ENCODE measurements at places on chromosomes 6 and 20.

DNA sequence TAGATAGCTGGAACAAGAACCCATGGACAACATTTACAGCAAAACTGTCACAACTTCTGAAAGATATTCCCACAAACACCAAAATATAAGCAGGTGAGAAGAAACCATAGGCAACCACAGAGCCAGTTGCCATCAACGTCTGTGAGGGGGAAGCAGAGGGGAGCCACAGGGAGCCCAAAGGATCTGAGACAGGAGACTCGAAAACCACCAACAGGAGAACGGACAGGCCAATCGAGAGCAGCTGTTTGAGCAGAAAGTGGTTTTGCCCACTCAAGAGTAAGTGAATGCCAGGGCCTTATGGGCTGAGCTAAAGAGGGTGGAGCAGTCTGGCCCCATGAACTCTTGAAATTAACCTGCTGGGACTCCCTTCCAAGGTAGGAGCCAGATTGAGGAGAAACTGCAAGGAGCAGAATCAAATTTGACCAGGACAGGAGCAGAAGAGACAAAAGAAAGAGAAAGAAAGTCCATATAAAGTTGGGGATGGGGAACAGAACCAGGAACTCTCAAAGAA, 195.4 kb downstream of the ANKRD60 start:
- no peak for DNase-seq

DNA sequence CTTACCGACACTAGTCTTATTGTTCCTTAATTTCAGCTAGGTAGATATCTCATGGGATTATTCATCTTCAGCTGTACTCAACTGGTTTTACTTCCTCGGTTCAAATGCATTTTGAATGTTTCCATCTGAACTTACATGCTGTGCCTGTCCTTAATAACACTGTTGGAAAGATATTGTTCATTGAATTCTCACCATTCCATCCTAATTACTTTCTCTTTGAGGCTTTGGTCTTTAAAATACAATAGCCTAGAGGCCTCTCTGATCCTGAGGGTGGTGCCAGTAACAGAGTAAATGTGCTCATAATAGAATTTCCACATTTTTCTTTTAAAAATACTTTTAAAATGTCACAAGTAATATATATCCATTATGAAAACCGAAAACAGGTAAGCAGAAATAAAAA, 54.0 kb downstream of the IL20RA start:
- DNase-seq: no peak

DNA sequence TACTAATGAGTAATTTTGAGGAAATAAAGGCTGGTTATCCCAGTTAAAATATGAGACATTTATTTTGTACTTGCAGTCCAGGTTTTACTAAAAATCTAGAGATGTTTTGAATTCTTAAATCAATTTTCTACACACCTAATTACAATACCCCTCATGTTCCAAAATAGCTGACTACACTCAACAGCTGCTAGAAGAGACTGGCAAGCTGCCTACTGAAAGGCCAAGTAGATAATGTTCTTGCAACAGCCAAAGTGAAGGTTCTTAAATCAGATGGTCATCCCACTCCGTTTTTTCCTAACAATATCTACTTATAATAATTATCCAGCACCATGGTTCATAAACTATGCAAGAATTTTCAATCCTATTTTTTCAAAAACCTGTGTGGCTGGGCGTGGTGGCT, 69.0 kb downstream of the DTNBP1 start:
- DNase-seq: no peak

- DNase-seq: no peak
Measured at GRCh38 chr6:56807326-56807988, 147.4 kb upstream of the BEND6 start.

DNA sequence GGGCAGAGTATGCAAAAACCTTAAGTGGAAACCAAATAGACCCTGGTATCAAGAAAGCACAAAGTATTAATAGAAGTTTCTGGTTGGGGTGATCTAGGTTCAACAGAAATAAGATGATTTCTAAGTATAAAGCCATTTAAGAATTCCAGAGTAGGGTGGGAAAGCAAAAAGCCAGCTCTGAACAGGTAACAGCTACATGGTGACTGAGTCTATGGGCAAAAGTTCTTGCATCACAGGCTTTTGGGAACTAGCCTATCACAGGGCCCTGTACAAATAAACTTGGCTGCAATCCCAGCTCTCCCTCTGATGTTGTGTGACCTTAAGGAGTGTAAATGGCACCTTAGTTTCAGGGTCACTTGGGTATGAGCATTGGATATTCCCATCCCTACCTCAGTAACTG, 5.5 kb downstream of the TCF19 start:
- no peak for DNase-seq

DNA sequence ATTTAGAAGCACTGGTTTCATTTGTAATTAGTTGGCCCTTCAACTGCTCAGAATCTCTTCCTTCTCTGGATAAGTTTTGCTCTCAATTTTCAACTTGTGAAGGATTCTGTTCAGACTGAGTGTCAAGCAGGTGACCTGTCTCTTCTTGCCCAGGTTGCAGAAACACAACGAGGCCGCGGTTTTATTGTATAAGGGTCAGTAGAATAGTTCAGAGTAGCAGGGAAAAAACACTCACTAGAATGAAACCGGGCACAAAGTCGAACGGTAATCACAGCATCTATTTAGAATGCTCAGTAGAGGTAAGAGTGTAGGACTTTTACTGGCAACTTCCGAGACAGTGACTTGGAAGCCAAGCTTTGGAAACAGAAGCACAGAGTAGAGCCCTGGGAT, 17.9 kb upstream of the GFOD1 start:
- DNase-seq: no peak

GRCh38 chr20:13331536-13331935, 110.5 kb downstream of the ISM1 start:
- DNase-seq: no peak

DNA sequence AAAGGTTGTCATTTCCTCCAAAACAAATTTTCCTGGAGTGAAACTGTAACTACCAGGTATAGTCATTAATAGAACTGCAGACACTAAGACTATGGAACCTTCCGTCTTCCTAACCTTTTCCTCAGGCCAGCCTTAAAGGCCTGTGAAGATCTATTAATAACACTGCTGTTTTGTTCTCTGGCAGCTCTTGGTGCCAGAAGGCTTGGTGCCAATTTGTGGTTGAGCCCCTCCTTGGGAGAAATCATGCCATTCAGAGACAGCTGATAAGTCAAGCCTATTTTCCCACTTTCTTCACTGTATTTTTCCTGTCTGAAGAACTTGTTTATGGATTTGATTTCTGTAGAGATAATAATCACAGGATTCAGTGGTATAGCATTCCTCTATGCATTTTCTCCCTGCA, 64.8 kb downstream of the HCRTR2 start:
- no peak for DNase-seq

GRCh38 chr20:54047048-54047447, 23.3 kb downstream of the BCAS1 start:
- no peak for DNase-seq

DNA sequence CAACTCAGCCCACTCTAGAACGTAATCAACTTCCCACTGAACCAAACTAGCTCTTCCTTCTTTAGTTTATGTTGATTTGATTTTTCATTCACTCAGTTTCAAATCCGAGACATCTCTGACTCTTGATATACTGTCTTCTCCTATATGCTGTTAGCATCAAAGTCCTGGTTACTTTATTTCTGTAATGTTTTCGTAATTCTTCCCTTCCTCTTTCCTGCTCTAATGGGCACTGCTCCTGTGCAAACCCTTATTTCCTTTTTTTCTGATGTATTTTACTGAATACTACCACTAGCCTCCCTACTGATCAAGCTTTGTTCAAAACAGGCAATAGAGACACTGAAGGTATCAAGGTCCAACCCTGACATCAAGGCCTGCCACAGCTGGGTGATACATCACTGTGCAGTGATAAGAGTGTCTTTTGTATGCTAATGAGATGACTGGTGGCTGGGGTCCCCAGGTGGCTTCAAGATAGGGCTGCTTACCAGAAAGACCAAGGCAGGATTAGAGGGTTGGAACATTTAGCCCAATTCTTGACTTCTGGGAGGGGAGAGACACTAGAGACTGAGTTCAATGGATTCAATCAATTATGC, 95.2 kb downstream of the KIF13A start:
- DNase-seq: no peak

DNA sequence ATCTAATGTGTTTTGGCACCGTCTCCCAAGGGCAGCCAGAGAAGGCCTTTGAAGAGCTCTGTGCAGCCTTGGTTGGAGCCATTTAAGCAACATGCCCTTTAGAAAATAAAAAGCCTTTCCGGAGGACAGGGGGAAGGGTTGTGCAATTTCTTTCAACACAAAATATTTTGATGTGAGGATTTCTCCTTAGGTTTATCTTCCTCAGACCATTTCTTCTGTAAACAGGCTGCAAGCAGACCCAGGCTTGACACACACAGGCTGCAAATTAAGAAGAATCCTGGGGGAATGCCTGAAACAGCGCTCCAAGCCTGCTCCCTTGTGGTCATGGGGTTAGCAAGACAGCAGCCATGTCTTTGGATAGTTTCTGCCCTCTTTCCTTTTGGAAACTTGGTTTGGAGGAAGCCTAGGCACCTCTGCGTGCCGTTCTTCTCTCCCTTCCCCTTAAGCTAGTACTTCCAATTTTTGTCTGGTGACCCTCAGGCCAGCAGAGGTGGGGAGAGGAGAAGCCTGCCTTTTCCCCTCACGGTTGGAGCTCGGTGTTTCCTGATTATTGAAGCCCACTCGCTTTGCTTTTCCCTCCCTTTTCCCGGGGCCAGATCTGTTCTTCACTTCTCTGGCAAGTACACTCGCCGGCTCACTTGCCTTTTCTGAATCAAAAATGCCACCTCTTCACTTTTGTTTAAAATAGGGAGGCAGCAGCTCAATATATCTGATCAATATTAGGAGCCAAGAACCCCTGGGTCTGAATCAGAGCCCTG, 39.6 kb upstream of the NOX3 start:
- no peak for DNase-seq

DNA sequence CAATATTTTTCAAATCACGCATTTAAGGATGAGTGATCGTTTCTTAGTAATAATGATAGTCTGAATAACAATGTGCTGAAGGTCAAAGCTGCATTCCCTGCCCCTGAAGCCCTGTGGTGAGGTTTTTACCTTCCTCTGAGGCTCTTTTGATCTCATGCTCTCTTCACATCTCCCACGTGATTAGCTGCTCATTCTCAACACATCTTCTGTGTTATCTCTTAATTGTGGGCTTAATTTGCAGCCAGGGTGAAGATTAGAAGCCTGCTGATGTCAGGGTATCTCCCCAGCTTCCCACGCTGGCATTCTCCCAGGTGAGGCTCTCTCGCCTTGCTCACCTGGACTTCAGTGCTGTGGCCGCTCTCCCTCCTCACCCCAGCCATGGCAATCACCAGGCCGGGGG, 109.7 kb upstream of the FOXQ1 start:
- no peak for DNase-seq

- no peak for DNase-seq
Measured at GRCh38 chr6:41157323-41157722, 3.2 kb upstream of the TREML1 start.

GRCh38 chr6:88111991-88112390, 54.2 kb downstream of the CNR1 start:
- DNase-seq: no peak

- DNase-seq: no peak
Measured at GRCh38 chr6:9404351-9405146, 969.2 kb upstream of the SLC35B3 start.

GRCh38 chr6:138765896-138766655, 7.5 kb upstream of the CCDC28A start:
- DNase-seq: no peak

DNA sequence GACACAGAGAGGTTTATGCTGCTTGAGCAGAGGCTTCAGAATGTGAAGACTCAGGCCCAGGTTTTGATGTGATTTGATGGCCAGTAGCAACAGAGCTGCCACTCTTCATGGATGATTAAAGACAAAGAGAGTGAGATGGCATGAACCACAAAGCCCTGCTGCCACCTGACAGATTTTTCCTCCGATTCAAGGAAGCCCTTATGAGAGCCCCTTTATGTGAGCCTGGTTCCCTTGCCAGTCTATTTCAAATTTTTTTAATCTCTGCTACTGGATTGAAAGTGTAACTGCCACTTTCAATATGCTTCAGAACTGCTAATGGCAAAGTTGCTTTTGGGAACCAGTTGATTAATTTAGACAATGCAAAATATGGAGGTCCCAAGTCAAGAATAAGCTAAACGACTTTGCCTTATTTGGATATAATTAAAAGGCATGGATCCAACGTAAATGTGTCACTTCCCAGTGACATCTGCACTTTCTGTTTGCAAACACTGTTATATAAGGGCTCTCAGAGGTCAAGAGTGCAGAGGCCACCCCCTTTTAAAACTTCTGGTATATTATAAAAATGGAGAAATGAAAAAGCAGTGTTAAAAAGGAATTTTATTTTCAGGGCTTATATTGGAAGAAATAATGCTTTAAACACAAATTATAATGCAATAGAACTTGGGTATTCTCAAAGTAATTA, 238.9 kb upstream of the FLRT3 start:
- no peak for DNase-seq

GRCh38 chr6:30061858-30062458, 893 bp downstream of the POLR1H start:
- DNase-seq: no peak

GRCh38 chr6:132673376-132674094, 14.6 kb upstream of the TAAR1 start:
- no peak for DNase-seq

GRCh38 chr6:116515141-116515540, 3.7 kb downstream of the CALHM5 start:
- DNase-seq: no peak
